Posterior cingulate gyrus (tissue), 11 donors: ENCODE measurements at places on chromosomes 2 and 18.

DNA sequence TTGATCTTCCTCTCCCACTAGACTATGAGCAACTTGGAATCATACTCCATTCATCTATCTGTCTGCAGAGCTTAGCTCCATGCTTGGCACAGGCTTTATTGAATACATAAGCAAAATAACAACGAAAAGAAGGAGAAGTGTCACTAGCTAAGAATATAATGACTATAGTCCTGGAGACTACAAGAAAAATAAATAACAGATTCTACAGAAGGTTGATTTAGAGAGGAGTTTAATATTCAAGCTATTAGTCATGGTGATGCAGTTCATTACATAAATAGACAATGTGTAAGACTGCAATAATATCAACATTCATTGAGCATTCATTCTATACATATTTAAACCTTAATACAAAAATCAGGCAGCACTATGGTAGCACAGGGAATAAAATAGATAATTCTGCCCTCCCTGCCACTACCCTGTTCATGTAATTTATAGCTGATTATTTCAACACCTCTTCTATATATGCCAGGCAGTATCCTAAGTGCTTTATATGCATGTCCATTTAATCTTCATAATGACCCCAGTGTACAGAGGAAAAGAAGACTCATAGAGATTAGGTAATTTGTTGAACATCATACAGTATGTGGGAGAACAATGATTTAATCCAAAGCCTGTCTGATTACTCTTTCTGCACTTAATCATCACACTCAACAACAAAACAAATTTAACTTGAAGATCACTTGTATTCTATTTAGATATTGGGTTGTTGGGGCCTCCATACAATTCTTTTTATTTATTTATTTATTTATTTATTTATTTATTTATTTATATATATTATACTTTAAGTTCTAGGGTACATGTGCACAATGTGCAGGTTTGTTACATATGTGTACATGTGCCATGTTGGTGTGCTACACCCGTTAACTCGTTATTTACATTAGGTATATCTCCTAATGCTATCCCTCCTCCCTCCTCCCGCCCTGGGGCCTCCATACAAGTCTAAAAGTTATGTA, 165.3 kb downstream of the RNF152 start:
- no peak for DNase-seq

- DNase-seq, result peak; percentile 61
Observed at GRCh38 chr2:35410431-35411061, 945.0 kb upstream of the CRIM1 start.

DNA sequence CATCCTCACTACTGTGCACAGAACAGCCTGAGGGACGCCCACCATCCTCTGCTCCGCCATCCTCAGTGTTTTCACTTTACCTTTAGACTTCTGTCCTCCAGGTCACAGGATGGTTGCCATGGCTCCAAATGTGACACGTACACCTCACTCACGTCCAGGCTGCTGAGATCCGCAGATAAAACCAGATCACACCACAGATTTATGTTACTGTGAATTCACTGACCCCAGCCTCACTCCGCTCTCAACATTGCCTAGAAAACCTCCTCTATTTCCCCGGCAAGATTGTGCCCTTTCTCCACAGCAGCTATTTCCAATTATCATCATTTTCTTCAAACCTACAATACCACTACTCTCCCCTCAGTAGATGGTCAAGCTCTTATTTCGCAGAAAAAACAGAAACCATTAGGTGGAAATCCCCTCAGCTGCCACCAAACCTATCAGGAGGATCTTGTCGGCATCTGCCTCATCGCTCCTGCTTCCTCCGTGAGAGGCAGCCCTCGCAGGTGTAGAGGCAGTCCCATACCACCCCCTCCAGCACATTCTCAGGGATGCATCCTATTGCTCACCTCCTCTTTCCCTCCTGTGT, 49.8 kb upstream of the SLC1A4 start:
- no peak for DNase-seq

- DNase-seq, result no peak
Observed at GRCh38 chr2:224973112-224974016, 68.9 kb downstream of the DOCK10 start.

- no peak for DNase-seq
Observed at GRCh38 chr2:53473775-53474311, 293.8 kb upstream of the CHAC2 start.

- DNase-seq, result no peak
Observed at GRCh38 chr2:15498554-15498953, 62.6 kb downstream of the NBAS start.

DNA sequence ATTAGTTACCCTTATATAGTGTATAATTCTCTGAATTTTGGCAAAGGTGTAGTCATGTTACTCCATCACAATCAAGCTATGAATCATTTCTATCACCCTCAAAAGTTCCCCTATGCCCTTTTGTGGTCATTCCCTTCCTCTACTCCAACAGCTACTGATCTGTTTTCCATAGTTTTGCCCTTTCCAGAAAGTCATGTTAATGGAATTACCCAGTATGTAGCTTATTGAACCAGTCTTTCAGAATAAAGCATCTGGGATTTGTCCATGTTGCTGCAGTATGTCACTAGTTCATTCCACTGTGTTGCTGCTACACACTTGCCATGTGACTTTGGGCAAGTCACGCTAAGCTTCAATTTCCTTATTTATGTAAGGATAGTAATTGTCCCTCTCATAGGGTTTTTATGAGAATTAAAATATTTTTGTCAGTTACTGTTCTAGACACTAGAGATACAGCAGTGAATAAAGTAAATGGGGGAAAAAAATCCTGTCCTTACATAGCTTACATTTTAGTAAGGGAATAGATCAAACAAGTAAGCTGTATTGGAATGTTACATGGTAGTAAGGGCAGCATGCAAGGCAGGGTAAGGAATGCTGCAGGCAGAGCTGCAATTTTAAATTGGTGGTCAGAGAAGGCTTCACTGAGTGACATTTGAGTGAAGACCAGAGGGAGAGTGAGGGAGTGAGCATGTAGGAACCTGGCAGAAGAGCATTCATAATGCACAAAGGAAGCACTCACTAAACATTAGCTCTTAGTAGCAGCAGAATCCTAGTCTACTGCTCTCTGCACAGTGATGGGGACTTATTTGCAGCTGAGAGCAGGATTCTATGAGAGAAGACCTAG, 80.3 kb upstream of the TSPYL6 start:
- DNase-seq, result no peak

DNA sequence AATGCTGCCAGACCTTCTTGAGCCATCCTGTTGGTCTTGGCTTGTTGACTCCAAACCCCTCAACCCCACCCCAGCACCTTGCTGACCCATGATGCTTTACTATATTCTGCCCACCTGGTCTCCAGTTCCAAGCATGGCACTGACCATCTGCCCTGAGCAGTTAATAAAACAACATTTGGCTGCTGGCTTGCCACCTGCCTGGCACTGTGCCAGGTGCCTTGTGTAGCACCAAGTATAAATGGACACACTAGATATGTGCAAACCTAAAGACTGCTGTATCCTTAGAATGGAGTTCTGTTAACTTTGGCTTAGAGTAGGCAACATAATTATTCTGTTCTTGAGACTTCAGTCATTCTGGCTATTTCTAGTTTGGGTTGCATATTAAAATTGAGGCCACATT, 91.4 kb downstream of the ACSL3 start:
- DNase-seq, result no peak

DNA sequence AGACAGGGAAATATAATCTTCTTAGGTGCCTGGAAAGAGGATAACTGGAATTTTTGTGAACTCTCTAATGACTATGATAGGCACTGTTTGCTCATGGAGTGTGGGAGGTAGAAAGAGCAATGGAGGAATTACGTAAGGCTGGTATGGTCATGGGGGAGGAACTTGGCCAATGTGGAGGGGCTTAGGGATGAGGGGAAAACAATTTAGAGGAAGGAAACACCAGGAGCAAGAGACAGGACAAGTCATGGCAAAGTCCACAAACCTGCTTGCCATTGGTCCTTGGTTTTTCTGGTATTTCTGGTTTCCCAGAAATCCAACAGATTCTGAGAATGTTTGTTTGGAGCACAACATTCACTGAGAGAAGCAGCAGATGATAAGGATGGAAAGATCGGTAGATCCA, 274.2 kb downstream of the DYSF start:
- no peak for DNase-seq

DNA sequence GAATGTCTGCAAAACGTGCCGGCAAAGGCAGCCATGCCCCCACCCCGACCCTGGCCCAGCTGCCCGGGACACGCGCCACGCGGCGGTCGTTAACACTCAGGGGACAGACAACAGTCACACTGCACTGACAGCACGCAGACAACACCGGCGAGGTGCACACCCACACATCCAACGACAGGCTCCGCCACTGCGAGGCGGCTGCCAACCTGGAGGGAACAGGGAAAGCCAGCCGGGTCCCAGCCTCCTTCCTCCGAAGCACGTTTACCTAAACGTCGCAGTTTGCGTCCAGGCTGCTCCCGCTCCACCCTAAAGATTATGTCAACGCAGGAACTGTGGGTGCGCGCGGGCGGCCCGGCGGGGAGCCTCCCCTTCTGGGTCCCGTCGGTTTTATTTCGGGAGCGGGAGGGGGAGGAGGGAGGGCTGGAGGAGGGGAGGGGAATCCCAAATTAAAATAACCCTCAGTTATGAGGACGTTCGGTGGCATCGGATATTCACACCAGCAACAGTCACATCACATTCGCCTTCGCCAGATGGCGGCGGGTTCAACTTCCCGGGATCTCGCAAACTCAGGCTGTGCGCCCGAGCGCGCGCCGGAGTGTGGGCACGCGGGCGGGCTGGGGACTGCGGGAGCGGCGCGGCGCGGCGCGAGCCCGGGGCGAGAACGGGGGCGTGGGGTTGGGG, 644 bp downstream of the PTGR3 start:
- peak; percentile 59 for DNase-seq

DNA sequence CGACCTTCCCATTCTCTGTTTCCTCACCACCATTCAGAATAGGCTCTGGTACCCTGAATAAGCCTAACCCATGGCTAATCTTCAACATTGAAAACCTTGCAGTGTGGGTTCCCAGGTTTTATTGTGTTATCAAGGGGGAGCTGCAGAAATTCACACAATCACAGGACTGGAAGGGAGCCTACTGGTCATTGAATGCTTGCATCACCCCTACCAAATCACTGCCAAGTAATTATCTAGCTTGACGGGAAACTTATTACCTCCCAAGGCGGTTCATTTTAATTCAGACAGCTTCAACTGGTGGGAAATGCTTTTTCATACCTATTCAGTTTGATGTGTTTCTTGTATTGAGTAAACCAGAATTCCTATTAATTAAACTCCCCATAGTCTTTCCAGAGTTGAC, 33.6 kb upstream of the EFEMP1 start:
- no peak for DNase-seq

GRCh38 chr2:29921560-29921915, at the start of gene ALK:
Gene ALK (minus strand): TSS chr2:29921586. CDS start chr2:29920659, 927 bp downstream.
- peak; percentile 97 for DNase-seq

GRCh38 chr2:240387669-240388358, 47.6 kb upstream of the GPC1 start:
- peak; percentile 42 for DNase-seq

- no peak for DNase-seq
Observed at GRCh38 chr2:205744074-205744591, 61.8 kb downstream of the NRP2 start.

DNA sequence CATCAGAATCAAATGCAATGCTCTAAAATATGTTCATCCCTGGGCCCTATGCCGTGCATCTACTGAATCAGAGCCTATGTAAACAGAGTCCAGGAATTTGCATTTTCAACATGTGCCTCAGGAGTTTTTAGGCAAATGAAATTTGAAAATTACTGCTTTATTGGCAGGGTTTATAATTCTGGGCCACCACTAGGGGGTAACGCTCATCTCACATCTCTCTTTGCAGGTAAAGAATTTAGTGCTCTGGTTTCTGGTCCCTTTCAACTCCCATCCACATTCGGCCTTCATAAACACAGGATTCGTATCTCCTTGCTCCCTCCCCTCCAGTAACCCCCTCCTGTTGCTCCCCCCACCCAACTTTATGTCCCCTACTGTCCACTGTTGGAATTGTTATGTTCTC, 49.3 kb downstream of the LYPD6B start:
- no peak for DNase-seq
